ENCODE measurements at places on chromosomes 2 and 18.

GRCh38 chr2:106119074-106119473 is 75.0 kb downstream of the UXS1 start:
- no peak for DNase-seq

GRCh38 chr2:118622913-118623312 is 224.5 kb downstream of the EN1 start:
- DNase-seq, result no peak

DNA sequence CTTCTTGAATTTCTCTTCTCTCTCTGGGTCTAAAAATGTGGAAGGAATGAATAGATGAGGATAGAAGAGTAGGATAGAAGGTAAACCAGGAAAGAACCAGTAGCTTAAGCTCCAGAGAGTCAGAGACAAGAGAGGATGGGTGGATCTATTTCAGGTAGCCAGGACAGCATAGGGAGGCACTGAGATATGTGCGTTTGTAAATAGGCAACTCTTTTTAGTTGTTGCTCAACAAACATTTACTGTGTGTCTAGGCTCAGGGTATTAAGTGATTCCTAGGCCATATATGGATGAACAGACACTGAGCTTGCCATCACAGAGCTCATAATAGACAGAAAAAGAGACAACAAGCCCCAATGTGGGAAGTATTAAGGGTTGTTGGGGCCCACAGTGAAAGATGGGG is 160.5 kb downstream of the NAPG start:
- DNase-seq, result no peak

DNA sequence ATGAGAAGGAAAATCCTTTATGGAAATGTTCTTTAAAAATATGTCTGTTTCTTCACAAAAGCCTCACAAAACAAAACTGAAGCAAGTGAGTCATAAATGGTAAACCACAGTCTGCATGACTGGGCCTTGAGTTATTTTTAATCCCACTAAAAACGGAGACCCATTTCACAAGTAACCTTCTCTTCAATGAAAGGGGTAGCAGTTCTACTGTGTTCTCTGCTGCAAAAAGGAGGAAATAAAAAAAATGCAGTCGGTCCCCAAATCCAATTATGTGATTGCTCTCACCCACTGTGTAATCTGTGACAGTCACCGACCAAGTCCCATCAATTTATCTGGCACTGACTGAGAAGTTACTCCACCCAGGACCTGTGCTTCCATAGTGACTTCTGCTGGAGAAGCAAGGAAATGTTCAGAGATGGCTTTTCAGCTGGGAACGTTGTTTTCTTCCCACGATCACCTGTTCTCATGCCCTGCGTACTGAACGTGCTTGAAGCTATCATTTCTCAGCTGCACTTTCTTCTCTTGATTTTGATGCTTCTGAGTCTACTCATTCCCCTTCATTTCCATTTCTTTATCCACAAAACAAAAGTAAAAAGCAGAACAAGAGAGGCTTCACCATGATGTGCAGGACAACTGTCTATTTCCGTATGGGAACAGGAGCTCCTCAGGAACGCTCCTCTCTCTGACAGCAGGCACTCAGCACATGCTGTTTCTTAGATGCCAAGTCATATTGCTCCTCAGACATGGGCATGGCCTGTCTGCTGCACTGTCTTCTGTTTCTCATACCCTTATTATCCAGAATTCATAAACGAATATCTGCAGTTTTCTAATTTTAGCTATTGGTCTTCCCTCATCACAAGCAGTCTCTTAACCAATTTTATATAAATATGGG is 80.0 kb upstream of the TMEM200C start:
- DNase-seq, result no peak

DNA sequence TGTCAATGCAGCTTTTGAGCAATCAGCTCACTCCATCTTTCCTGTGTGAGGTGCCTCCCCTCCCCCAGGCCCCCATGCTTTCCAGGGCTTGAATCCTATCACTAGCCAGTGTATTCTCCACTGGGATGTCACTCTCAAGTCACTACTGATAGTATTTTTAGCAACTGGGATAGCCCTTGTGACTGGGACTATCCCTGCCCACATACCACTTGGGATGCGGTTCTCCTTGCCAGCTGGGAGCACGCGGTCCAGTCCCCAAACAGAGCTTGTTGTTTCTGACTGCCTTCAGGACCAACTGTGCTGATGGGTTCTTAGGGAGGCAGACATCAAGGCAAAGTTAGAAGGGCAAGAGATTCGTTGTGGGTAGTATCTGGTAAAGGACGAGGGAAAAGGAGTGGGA is 134.9 kb downstream of the FAM161A start:
- no peak for DNase-seq

- no peak for DNase-seq
Observed at GRCh38 chr2:19643117-19643518, 258.7 kb downstream of the TTC32 start.

DNA sequence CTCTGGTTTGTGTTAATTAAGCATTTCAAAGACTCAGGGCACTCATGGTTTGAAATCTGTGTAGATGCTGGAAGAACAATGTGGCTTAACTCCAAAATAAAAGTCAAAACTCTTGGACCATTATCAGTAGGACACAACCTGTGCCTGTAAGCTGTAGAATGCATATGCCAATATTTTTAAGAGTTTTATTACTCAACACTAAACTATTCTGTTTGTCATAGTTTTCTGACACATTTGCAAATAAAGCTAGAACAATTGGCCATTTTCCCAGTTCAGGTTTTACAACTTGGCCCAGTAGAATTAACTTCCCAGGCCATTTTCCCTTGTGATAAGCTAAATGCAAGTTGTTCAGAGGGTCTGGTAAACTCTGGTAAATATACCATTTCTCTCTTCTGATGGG is 713.1 kb downstream of the CBLN2 start:
- no peak for DNase-seq

DNA sequence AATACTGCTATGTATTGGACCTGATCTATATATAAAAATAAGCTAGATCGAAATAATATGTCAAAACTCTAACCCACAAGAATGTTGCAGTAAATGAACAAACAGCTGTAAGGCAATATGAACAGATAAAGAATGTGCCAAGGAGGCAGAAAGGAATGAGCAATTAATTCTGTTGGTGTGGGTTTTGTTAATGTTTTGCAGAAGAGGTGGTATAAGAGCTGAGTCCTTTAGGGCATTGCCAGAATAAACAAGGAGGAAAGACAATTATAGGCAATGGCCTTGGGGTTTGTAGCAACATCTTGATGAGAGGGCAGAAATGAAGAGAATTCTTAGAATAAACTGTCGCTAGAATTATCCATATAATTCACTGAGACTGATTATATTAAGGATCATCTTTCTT is 240.9 kb upstream of the GULP1 start:
- no peak for DNase-seq

DNA sequence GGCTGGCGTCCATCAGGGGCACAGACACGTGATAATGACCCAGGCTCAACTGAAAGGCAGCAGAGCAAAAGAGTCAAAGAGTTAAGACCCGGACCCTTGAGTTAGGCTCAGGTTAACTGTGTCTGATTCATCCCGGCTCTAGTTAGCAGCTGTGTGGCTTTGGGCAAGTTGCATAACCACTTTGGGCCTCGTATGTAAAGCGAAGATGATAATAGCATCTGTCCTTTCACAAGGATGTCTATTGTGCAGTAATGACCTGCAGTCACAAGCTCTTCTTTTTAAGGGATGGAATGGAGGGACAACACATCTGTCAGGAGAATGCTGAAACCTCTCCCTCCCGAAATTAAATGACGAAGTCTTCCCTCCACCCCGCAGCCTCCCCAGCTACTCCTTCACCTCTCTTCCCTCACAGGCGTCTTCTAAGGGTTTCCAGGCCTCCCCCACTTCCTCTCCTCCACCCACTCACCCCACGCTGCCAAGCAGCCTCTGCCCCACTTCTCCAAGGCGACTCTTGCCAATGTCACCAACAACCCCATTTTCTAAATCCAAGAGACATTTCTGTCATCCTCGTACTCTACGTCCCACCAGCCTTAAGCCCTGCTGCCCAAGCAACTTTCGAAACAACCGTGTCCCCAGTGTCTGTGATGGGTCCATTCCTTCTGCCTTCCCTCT is 135.1 kb upstream of the ID2 start:
- DNase-seq, result no peak

- no peak for DNase-seq
Observed at GRCh38 chr2:132560562-132560961, 109.4 kb downstream of the LYPD1 start.

DNA sequence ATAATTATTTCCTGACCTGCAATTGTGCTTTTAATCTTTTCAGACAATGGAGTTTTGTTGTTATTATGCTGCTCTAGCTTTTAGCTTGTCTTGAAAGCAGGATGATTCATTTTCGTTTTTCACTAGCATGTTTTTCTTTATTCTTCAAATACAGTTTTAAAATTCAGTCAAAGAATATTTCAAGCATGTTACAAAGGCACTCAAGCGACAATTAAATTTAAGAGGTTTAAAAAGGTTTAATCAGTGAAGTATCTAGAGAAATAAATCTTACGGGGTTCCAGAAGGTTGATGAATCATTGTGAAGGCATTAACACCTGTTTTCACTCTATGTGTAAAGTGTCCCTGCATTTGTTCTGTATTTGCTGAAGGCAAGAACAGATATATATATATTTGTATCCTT is 390.7 kb upstream of the TMEFF2 start:
- DNase-seq, result no peak

DNA sequence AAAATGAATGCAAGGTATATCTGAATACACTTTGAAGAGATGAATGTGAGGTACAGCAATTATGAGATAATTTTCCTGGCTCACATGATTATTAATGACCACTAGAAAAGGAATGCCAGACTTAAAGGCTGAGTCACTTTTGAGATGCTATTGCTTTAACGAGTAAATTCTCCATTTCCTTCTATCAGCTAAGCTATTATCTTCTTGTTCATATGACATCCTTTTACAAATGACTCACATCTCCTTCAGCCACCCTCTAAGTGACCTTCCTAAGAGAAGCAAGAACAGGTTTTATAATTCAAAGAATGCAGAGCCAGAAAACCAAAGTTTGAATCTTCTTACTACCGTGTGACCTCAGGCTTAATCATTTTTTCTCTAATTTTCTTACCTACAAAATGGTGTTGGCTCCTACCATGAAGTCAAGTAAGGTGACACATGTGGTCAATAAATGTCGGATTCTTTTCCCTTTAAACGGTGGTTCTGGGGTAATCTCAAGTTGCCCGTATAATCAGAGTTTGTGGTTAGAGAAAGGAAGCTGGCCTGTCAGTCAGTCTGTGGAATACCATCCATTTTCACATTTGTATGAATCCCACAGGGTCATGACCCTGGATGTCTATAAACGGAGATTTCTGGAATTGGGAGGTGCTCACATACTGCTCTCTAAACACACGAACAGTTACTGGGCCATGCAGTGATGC is 184.0 kb upstream of the PID1 start:
- no peak for DNase-seq

DNA sequence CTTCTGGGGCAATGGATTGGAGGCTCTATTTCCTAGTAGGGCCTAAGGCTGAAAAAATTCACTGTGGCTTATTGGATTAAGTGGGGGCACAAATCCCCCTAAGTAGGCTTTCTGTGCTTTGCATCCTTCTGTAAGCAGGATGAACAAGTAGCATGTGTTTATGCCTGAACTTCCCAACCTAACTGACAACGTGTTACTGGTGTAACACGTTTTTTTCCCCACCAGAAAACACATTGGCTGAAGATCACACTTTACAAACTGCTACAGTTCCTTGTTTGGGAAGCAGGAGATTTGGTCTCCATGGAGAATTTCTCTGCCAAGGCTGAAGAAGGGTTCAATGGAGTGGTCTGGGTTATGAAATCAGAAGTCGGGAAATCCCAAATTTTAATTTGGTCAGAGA is 7.2 kb upstream of the ITGA6 start:
- DNase-seq, result no peak

- no peak for DNase-seq
Observed at GRCh38 chr2:41728788-41729338, 319.0 kb upstream of the PKDCC start.

DNA sequence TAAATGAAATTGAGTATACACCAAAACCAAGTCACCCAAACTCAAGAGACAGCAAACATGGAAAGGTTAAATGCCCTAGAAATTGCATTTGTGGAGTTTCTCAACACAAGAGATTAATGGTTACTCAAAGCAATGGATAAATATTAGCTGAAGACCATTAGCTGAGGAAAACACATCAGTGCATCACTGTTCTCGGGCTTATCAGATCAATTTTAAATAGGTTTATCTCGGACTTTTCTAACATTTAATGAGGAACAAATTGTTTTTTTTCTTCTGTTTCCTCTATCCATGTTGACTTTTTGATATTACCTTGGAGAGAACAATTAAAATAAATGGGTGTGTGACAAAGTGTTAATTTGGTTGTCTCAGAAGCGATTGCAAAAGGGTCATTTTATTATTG is 105.4 kb upstream of the PIK3C3 start:
- no peak for DNase-seq

DNA sequence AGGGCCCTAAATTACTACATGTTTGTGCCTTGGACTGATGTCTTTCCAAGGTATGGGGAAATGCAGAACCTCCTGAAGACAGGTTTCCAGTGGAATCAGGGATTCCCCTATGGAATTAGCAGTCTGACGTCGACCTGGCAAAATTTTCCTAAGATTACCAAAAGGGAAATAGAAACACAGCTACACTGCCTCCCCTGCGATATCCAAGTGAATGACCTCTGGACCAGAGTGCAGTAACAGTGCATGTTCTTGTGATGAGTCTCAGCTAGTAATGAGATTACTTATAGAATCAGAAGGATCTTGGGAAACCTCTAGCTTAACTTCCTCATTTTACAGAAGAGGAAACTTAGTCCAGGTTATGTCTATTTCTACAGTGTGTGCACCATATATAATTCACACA is 21.3 kb upstream of the CHST9 start:
- no peak for DNase-seq

- no peak for DNase-seq
Observed at GRCh38 chr2:78701546-78701945, 324.0 kb upstream of the REG3G start.

GRCh38 chr2:135581282-135581681 is 50.0 kb downstream of the R3HDM1 start:
- DNase-seq, result no peak

DNA sequence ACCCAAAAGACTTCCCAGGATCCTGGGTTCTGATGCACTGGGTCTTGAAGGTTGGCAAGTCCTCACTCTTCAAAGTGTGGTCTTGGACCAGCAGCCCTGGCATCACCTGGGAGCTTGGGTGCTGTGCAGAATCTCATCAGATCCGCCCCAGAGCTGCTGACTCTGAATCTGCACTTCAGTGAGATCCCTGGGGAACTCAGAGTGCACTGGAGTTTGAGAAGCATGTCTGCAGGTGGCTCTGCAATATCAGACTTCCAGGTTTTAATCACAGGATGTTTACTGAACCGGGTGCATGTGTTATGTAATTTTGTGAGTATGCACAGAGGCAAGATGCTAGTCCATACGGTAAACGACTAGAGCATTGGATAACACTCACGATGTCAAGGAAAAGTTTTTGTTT is 58.0 kb upstream of the BOD1L2 start:
- peak; percentile 36 for DNase-seq

DNA sequence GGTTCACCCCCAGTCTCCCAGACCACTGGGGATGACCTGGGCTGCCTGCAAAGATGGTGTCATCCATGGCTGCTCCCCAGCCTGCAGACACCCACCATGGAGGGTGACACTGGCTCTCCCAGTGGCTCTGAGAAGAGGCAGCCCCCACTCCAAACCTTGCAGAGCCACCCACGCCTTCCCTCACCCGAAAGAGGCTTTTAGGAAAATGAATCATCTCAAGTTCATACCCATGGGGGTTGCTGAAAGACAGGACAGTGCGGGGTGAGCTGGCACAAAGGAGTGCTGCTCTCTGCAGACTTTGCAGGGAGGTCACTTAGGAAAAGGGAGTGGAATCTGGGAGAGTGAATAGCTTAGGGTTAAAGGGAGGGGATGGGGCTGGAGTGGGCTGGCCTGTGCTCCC is 36.4 kb downstream of the MPHOSPH10 start:
- DNase-seq, result no peak
